AG08395 (cell line): ENCODE measurements at places on chromosomes 4 and X.

GRCh38 chr4:97762115-97762512, 381.2 kb downstream of the STPG2 start:
- no peak for DNase-seq

GRCh38 chrX:46561824-46562657, 11.5 kb upstream of the CHST7 start:
- no peak for DNase-seq

DNA sequence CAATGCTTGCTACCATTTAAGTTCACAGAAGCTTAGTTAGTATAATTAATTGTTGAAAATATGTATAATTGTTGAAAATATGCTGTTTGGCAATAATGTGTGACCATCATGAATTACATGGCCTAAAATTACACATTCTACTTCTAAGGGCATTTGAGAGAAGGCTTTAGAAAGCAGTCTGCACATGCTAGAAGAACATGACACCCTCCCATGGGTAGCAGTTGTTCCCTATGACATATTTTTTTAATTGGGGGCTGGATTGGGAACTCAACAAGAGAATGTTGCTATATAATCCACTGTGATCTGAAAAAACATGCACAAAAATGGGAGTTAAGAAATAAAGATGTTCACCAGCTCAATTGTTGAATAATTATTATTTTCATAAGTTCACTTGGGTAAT, 331.4 kb downstream of the ARHGAP24 start:
- no peak for DNase-seq

DNA sequence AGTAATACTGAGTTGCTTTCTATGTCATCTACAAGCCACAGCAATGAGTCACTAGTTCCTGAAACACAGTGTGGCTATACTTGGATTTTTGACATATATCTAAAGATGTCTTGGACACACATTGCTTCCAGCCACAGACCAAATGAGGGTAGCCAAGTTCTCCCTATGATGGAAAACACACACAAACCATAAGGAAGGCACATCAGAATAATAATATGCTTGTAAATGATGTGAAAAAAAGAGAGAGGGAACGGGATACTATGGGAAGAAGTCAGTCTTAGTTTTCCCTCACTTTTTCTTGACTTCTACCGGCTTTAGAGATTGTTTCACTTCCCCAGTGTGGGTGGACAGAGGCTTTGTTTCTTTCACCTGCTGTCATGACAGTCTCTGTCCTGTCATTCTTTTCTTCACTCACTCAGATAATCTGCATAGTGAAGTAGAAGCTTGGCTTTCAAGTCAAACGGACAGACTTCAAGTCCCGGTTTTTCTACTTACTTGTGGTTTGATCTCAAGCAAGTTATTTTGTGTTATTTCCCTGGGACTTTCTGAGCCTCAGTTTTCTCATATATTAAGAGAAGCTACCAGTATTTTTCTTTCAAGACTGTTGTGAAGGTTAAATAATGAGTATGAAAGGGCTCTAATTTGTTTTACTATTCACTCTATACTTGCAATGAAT, 34.7 kb downstream of the P2RY10 start:
- DNase-seq, result no peak
